Osteoblast (primary cell): ENCODE measurements at places on chromosomes 16 and 17. TPM values are rescaled to one million over a fixed set of nuclear protein-coding genes. Genes with fewer than 3 reads are reported as not detected.
A peak's percentile ranks its signal among the peaks of the same experiment; 100 is the strongest.

HAP1 gene
- under 0.01 TPM in 1 of 2 replicates, not detected in the other for total RNA-seq

CCL8 gene
- total RNA-seq = 0.36 TPM in 1 of 2 replicates, not detected in the other

DNA sequence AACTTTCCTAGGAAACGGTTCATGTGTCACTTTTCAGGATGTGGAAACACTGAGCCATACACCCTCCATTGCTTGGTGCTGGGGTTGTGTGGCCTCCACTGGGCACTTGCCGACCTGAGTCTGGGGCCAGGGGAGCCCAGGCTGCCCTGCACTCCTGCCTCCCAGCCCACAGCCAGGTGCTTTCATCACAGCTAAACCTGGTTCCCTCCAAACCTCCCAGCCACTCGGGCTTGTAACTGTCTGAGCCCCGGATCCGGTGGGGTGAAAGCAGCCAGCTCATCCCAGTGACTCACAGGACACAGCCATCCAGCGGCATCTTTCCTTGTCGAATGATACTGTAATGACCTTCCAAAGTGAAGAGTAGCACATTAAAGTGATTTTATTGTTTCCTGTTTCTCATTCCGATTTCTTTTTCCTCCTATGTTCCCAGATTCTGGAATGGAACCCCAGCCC lies 19.8 kb downstream of the CARHSP1 start:
- DNase-seq = peak; percentile 97

- DNase-seq = peak; percentile 58
Measured at GRCh38 chr17:78238823-78239488, 7.5 kb downstream of the TMEM235 start.

DNA sequence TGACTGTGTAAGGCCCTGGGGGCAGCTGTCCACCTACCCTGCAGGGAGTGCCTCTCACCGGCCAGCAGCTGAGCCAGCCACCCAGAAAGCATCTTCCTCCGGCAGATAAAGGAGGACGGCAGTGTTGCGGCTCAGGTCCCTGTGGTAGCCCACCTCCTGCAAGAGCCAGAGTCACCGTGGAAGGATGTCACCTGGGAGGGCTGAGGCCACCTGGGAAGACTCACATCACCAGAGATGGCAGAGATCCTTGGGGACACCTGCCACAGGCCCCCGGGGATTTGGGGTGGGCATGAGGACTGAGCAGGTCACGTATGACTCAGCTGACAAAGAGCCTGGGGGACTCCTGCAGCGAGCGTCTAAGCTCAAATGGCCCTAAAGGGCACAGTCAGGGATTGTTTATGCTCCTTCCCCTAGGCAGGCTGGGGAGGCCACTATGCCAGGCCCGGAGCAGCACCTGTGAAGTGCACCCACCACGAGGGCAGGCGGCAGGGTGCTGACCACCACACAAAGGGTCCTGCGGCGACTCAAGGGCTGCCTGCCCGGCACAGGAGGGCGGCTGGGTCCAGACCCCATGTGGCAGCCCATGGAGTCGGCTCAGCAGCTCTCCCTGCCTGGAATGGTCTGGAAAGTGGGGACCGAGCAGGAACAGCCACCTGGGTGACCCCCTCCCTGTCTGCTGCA lies 44.1 kb downstream of the TNFRSF13B start:
- peak; percentile 38 for DNase-seq

DNA sequence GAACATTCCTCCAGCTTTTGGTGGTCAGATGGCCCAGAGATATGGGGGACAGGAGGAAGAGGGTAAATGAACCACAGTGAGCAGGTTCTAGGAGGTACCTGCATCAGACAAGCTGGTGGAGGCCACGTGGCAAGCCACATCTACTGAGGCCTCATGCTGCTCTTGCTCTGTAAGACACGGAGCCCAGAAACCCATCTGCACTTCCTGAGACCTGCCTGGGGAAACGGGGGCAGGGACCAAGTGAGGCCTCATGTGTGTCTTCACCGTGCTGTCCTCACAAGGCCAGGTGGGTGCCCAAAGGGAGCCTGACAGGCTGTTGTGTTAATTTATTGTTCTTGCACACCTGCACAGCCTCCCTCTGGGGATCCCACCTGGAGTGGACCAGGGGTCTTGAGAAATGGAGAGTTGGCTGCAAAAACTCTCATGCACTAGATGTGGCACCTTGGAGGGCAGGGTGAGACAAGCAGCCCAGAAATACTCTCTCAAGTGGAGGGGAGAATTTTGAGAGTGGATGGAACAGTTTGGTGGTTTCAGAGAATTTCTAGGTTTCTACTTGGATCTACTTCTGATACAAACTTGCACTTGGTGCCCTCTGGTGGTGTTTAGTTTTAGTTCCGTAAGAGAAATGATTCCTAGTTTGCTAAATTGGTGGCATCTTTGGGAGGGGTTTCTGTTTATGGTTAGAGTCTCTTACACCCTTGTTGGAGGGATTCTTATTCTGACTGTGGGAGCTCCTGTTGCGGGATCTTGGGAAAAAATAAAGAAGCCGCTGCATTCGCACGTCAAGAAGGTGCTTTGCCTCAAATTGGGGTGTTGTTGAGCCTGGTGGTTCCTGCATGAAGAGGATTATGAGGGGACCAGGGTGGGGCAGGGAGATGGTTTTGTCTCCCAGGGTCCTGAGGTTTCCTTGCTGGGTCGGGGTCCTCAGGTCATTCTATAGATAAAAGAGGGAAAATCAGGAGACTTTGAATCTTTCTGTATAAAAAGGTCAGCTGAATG lies 47.5 kb downstream of the SLC6A2 start:
- no peak for DNase-seq

- DNase-seq = no peak
Measured at GRCh38 chr17:61127960-61128359, 271.7 kb upstream of the TBX2 start.

- peak; percentile 56 for DNase-seq
Measured at GRCh38 chr16:88618956-88619667, 19.3 kb upstream of the IL17C start.

DNA sequence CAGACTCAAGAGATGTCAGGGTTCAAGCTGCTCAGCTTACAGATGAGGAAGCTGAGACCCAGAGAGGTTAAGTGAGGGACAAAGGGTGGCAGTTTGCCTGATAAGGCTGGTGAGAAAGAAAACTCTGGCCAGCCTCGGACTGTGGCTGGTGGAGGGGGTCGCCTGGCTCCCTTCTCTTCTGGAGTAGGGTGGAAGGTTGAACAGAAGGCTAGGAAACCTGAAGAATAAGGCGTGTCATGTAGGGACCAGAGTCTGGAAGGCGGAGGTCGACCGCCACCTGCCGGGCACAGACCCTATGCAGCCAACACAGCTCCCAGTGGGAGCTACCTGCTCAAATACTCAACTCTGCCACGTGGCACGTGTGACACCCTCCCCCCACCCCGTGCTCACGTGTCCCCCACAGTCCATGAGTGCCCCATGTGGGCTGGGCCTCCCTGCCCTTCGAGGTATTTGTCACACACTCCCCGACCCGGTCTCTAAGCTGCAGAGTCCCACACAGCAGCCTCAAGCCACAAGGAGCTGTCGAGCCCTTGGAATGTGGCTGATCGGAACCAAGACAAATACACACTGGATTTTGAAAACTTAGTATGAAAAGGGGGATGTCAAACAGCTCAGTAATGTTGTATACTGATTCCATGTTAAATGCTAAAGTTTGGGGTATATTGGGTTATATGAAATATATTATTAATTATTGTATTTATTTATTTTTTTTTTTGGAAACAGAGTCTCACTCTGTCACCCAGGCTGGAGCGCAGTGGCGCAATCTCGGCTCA lies 11.8 kb downstream of the HID1 start:
- peak; percentile 85 for DNase-seq
